Stimulated activated CD4-positive, alpha-beta T cell treated with anti-CD3 and anti-CD28 coated beads, TNF-alpha, amount 100 ng/mL, for 1 hour (primary cell): ENCODE measurements at places on chromosomes 5 and 9.

GRCh38 chr9:89873801-89874200 lies 269.0 kb downstream of the GADD45G start:
- DNase-seq, result no peak

DNA sequence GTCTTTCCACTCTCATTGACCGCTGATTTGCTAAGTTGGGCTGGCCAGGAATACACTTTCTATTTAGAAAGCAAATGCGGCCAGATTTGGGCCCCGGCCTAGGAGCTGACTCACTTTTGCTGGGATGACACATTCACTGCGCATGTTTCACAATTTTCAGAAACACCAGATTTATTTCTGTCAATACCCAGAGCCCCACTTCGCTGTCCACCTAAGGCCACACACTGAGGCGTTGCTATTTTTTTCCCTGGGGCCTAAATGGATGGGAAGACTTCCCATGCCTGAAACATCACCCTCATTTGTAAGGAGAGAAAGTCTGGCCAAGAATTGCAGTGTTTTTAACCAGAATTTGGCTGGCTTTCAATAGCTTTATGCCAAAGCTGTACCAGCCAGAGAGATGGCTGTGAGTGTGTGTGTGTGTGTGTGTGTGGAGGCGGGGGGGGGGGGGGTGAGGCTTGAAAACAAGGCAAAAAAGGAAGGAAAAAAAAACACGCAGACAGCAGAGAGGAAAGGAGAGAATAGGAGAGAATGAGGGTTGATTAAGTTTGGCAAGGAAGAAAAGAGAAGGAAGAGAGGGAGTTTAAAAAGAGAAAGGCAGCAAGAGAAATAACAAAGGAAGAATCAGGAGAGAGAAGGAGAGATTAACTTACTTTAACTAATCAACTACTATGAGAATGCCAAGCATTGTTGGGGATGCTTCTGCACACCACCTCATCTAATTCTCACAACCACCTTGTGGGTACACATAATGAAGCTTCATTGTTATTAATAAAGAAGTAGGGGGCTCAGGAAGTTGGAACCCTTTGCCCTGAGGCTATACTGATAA lies 261.4 kb upstream of the KLF4 start:
- no peak for DNase-seq

DNA sequence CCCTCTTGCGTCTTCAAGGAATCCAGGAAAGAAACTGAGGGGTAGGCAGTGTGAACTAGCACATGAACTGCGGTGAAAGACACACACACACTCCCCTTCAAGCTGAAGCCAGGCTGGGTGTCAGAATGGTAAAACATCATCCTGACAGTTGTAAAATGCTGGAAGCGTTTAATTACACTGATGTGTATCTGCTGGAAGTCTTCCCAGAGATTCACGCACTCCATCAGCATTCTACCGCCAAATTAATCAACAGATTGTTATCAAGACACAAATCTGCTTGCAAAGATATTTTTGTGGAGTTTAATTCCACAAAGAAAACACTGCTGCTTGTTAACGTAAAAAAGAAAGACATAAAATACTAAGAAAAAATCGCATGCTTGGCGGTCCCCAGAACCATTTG lies 241.0 kb upstream of the NFIL3 start:
- DNase-seq, result no peak

DNA sequence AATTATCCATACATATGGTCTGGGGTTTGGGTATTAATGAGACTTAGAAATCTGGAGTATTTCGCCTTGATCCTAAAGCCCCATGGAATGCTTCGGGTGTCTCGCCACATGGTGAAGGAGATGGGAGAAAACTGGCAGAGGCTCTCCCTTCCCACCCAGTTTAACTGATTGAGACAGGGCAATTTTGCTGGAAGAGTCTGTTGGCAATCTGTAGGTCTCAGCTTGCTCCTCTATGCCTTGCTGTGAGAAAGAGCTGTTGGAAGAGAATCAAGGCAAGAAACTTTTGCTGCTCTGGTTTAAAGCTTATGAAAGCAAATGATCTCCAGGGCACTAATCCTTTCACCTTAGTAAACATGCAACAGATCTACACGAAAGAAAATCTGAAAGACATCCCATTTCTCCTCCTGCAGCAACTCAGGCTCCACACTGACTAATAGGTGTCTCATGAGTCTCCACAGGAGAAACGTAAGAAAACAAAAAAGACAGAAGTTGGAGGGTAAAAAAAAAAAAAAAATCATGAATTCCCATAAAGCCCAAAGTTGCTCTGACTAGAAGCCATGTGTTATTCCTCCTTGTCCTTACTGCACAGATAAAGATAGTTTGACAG lies 369.9 kb downstream of the EFNA5 start:
- no peak for DNase-seq
